ENCODE measurements at places on chromosomes 3 and 15. TPM values are rescaled to one million over a fixed set of nuclear protein-coding genes. Genes with fewer than 3 reads are reported as not detected.

Gene SPATA12
- 32.0 TPM for polyA plus RNA-seq

Gene DENND6A
- polyA plus RNA-seq, result 16.0 TPM

Gene ACTRT3
- 104 TPM for polyA plus RNA-seq

Gene EBLN2
- 1.9 TPM for polyA plus RNA-seq

Gene OR4M2
- polyA plus RNA-seq, result 6.4 TPM

Gene SCN11A
- polyA plus RNA-seq, result 1.8 TPM

Measured in testis (tissue), 5 donors.